Stimulated activated CD4-positive, alpha-beta T cell treated with anti-CD3 and anti-CD28 coated beads, Interleukin-15, amount 100 ng/mL, for 1 hour (primary cell): ENCODE measurements at places on chromosomes 12 and 14.

- no peak for DNase-seq
Observed at GRCh38 chr14:67137744-67138371, 51.4 kb upstream of the GARIN2 start.

GRCh38 chr12:6970096-6970527 is 352 bp downstream of the PHB2 start:
- no peak for DNase-seq

DNA sequence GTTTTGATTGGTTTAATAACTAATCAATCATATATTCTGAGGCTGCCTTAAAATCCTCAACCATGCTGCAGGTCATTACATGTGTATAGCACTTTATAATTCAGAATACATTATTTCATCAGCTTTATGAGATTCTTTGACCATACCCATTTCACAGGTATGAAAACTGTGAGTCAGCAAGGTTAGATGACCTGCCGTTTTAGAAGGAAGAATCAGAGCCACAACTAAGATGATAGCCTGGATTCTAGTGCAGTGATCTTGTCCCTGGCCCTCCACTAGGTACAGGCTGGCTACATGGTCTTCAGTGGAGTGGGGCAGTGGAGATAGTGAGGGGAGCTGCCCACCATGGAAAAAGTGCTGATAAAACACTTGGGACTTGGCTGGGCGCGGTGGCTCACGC is 154.4 kb upstream of the MAX start:
- no peak for DNase-seq

- no peak for DNase-seq
Observed at GRCh38 chr12:6376870-6377666, 1.7 kb upstream of the SCNN1A start.
